ENCODE measurements at places on chromosomes 2 and 18. TPM values are rescaled to one million over a fixed set of nuclear protein-coding genes. Genes with fewer than 3 reads are reported as not detected.

The PPP1R1C gene
- total RNA-seq: not detected

- DNase-seq: no peak
Observed at GRCh38 chr2:235810846-235811245, 317.0 kb downstream of the AGAP1 start.

GRCh38 chr18:10040287-10041011 is 126.6 kb downstream of the VAPA start:
- no peak for DNase-seq

GRCh38 chr2:123566291-123566946 is 458.7 kb upstream of the CNTNAP5 start:
- DNase-seq: no peak

- DNase-seq: no peak
Observed at GRCh38 chr2:133253793-133254192, 314.5 kb downstream of the NCKAP5 start.
